ENCODE measurements at places on chromosomes 5 and 9.

DNA sequence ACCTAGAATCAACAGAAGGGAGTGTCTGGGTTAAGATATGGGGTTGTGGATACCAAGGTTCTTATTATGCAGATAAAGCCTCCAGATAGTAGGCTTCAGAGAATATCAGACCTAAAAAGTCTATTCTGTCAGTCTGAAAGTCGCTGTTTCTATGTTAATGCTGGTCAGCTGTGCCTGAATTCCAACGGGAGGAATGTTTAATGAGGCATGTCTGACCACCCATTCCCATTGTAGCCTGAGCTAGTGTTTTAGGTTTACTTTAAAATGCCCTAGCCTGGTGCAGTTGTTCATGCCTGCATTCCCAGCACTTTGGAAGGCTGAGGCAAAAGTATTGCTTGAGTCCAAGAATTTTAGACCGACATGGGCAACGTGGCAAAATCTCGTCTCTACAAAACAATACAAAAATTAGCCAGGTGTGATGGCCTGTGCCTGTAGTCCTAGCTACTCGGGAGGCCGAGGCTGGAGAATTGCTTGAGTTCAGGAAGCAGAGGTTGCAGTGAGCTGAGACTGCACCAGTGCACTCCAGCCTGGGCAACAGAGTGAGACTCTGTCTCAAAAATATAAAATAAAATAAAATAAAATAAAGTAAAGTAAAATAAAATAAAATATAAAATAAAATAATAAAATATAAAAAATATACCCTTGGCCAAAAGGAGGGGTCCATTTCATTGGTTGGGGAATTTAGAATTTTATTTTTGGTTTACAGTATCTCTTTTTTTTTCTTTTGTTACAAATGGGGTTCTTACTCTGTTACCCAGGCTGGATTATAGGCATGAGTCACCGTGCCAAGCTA lies 7.8 kb upstream of the SOX30 start:
- no peak for DNase-seq

- no peak for DNase-seq
These were observed 25.1 kb downstream of the PARP8 start for GRCh38 chr5:50691399-50692016.

GRCh38 chr9:22528485-22528884 lies 81.9 kb downstream of the DMRTA1 start:
- no peak for DNase-seq

- no peak for DNase-seq
These were observed 98.2 kb upstream of the SLCO6A1 start for GRCh38 chr5:102596951-102597350.

DNA sequence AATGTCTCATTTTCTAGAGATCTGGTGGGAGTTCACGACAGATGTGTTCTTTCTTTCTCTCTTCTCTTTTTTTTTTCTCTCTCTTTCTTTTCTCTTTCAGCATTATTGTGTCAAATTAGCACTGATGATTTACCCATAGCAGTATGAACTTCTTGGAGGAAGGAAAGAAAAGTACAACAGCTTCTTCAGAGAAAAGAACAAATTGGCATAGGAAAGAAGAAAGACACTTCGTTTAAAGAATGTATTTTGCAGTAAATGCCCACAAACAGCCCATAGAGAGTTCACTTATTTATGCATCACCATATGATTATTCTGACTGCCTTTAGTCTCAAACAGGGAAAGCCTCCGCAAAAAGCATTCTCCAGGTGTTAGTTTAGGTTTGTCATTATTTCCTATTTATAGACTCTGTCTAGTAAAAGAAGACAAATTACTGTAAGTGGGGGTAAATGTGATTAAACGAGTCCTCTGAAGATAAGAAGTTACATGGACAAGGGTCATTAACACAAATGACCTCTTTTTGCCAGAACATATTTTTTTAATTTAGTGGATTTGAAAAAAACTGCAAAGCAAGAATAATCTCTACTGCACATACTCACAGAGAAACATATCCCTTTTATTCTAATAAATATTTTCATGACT lies 68.0 kb downstream of the POU5F2 start:
- DNase-seq, result no peak

DNA sequence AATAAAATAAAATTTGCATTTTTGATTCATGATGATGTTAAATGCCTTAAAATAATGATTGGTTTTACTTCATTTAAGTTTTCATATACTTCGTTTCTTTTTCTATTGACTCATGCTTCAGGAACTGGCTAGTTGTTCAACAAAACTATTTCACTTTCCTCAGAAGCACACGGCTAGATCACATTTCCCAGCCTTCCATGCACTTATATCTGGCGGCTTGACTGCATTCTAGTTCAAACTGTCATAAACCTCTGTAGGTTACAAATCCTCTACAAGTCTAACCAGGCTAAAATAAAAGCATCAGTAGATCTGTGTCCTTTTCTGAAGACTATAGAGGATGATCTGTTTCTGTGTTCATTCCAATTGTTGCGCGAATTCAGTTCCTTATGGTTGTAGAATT lies 46.3 kb upstream of the CNTLN start:
- no peak for DNase-seq

GRCh38 chr9:79403495-79403894 lies 168.3 kb upstream of the TLE4 start:
- no peak for DNase-seq

GRCh38 chr5:127867022-127867783 lies 164.0 kb downstream of the CCDC192 start:
- DNase-seq, result peak; percentile 53

- DNase-seq, result no peak
These were observed 51.2 kb upstream of the FSTL4 start for GRCh38 chr5:133663397-133664054.

GRCh38 chr5:61783481-61783880 lies 451.4 kb downstream of the ZSWIM6 start:
- no peak for DNase-seq

DNA sequence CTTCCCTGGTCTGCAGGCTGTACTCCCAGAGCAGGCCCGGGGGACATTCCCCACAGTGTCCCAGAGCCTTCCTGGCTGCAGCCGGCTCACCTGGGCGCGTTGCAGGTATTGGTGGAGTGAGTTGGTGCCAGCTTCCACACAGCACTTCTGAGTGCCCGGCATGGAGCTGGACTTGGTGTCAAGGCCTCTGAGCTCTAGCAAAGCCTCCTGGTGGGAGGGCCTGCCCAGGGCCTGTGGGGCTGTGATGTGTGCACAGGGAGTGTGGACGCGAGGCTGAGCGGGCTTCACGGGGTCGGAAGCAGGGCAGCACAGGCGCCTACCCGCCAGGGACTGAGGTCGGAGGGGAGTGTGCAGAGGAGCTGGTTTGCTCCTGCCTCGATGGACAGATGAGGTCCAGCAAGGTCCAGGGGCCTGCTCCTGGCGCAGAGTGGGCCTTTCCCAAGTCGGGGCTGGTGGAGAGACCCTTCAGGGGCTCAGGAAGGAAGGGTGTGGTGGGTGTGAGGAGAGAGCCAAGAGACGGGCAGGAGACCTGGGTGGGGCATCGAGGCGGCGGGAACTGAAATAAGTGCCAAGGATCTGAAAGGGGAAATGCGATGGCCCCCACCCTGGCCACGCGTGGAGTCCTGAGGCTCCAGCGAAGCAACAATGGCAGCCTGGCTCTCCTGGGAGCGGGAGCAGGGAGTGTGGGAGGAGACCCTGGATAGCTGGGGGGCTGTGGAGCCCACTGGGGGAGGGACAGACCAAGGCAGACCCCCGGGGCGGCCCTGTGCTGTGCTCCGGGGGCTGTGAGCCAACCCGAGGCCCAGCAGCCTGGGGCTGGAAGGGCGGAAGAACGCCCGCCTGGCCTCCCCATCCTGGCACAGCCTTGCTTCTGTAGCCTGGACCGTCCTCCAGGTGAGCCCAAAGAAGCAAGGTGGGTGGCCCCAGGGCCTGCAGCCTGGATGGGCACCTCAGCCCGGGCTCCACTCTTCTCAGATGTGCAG lies 78.4 kb downstream of the RXRA start:
- no peak for DNase-seq

- DNase-seq, result peak; percentile 92
These were observed at the start of gene PLPP6 for GRCh38 chr9:4662108-4662988. Gene PLPP6, plus strand, starts transcription at chr9:4662294. Its CDS starts 82 bp downstream, at chr9:4662376.

DNA sequence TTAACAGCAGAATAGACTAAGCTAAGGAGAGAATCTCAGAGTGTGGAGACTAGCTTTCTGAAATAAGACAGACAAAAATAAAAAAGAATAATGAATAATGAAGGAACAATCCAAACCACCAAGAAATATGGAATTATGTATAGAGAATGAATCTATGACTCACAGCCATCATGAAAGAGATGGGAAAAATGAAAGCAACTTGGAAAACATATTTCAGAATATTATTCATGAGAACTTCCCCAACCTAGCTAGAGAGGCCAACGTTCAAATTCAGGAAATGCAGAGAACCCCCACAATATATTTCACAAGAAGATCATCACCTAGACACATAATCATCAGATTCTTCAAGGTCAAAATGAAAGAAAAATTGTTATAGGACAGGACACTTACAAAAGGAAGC lies 349.0 kb upstream of the MPDZ start:
- DNase-seq, result no peak

- no peak for DNase-seq
These were observed 22.2 kb upstream of the EXOC3 start for GRCh38 chr5:420632-421286.

GRCh38 chr5:6578676-6579343 lies 54.0 kb downstream of the NSUN2 start:
- DNase-seq, result no peak

GRCh38 chr9:134294153-134295071 lies 31.8 kb upstream of the RXRA start:
- no peak for DNase-seq

- peak; percentile 69 for DNase-seq
These were observed 47.5 kb downstream of the DAB2IP start for GRCh38 chr9:121698627-121699570.

DNA sequence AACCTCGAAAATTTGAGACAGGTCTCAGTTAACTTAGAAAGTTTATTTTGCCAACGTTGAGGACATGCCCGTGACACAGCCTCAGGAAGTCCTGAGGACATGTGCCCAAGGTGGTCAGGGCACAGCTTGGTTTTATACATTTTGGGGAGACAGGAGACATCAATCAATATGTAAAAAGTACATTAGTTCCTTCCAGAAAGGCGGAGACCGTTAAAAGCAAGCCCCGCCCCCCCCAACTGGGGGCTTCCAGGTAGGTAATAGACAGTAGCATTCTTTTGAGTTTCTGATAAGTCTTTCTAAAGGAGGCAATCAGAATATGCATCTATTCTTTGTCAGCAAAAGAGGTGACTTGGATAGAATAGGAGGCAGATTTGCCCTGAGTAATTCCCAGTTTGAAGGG lies 599 bp upstream of the MOCS2 start:
- DNase-seq, result no peak

DNA sequence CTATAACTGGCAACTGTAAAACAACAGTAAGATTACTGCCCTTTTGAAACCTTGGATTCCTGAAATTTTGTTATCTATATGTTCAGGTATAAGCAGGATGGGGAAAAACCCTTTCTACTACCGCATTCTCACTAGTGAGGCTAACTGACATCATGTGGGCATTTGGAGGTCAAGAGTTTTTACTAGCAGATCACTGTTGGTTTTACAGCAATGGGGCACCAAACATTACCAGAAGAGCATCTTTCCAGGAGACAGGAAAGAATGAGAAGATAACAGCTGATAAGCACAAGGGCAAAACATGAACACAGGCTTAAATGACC lies 20.9 kb upstream of the TTC33 start:
- DNase-seq, result peak; percentile 43

DNA sequence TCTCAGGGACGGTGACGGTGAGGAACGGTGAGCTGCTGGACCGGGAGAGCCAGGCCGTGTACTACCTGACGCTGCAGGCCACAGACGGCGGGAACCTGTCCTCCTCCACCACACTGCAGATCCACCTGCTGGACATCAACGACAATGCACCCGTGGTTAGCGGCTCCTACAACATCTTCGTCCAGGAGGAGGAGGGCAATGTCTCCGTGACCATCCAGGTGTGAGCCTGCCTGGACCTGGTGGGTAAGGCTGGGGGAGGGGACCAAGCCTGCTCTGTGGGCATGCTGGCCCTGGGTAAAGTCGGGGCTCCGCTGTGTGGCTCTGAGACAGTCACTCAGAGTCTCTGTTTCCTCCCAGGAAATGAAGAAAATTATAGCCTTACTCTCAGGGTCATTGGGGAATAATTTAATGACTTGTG lies 29.3 kb downstream of the CDHR2 start:
- peak; percentile 69 for DNase-seq

DNA sequence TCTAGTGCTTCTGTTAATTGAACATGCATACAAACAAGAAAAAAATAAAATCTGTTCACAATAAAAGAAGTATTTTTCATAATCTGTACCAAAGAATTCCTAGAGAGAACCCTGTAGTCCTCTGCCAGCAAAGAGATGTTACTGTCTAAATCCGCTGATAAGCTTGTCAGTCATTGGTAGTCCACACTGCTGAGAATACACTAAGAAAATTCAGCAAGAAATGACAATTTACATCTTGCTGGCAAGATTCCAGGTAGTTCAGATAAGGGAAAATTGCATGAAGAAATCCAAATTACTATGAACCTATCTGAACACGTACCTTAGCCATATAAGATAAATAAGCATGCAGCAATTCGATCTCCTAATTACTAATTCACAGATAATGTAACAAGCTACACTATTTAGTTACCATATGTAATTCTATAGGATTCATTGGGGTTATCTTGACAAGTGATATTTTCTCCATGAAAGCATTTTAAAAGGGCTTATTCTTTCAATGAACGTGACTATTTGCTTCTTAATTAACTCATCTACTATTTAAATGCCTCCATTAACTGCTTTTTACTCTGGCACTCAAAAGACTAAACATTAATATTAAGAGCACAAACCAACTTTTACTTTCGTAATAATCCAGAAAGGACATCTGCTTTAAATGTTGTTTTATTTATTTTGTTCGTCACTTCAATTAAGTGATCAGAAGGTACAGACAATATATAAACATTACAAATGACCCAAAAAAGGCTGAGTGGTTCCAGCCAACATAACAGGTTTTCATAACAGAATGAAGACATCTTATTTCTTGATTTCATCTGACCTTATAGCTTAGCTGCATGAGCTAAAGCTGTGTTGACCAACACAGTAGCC lies 9.7 kb downstream of the MPDZ start:
- no peak for DNase-seq

- peak; percentile 61 for DNase-seq
These were observed 235.5 kb upstream of the ZNF608 start for GRCh38 chr5:124981901-124982300.

- DNase-seq, result no peak
These were observed 1.0 kb upstream of the SLIT3 start for GRCh38 chr5:169301986-169302385.

DNA sequence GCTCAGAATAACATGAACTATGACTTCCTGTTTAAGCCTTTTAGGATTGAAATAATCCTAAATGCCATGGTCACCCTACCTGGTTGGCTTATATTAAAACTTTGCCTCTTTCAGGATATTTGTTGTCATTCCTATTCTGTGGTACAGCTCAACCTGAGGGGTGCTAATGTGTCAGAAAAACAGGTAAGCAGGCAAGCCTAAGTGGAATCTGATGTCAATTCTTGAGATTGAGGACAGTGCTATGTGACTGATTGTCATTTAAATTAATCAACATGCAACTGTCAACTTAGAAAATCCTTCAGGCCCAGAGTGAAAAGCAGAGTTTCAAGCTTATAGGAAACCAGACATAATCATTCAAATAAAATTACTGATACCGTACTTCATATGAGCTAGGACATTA lies 2.6 kb upstream of the RORB start:
- DNase-seq, result no peak

GRCh38 chr5:157610990-157611389 lies 35.4 kb upstream of the ADAM19 start:
- DNase-seq, result no peak
